ENCODE measurements at places on chromosomes 7 and 10.

GRCh38 chr10:80501381-80501912, 36.3 kb upstream of the SH2D4B start:
- no peak for DNase-seq

- DNase-seq, result no peak
Measured at GRCh38 chr7:127678337-127678736, 26.3 kb downstream of the SND1 start.

- no peak for DNase-seq
Measured at GRCh38 chr10:76885816-76886215, 751.8 kb downstream of the KCNMA1 start.

DNA sequence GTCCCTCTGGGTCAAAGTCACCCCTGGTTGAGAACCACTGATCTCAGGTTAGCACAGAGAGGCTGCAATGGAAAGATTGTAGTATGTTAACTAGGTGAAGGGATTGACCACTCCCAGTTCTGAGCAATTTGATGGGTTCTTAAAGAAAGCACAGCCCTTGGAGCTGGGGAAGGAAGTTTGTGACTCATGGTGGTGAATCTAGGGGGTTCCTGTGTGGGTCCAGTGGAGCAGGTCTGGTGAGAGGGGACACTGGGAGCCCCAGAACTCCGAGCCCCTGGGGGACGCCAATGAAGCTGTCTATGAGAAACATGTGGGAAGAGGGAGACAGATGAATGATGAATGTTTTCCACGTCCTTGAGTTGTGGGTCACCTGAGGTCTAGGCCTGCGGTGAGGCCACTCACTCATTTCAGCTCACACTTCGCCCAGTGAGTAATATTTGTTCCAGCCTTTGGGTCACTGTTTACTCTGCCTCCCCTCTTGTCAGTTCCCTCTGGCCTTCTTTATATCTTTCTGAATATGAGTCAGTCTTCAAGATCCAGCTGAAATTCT, 341.9 kb downstream of the LRMDA start:
- DNase-seq, result no peak

DNA sequence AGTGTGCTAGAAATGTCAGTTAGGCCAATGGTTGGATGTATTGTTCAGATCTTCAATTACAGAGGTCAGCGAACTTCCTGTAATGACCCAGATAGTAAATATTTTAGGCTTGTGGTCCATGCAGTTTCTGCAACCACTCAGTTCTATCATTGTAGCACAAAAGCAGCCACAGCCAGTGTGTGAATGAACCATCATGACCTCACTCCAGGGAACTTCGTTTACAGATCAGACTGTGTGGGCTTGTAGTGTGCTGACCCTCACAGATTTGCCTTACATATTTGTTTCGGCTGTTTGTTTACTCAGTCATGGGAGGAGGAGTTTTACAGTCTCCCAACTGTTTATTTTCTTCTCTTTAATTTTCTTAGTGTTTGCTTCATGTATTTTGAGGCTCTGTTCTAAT, 55.4 kb downstream of the LANCL2 start:
- DNase-seq, result no peak

DNA sequence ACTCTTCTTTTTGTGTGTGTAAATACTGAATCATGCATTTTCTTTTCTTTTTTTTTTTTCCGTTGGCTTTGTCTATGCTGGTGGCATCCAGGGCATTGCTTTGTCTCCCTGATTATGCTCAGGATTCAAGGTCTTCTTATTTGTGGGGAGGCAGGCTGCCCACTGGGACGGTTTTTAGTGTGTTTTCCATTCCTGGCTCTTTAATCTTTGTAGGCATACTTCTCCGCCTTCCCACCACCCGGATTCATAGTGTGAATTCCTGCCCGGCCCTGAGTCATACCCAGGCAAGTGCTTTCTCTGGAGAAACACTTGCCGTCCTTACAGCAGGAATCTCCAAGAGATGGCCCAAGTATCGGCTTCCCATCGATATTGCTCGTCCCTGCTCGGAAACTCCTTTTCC, 5.2 kb downstream of the ZNF655 start:
- DNase-seq, result no peak

- no peak for DNase-seq
Measured at GRCh38 chr7:91910171-91910570, 29.7 kb upstream of the MTERF1 start.

DNA sequence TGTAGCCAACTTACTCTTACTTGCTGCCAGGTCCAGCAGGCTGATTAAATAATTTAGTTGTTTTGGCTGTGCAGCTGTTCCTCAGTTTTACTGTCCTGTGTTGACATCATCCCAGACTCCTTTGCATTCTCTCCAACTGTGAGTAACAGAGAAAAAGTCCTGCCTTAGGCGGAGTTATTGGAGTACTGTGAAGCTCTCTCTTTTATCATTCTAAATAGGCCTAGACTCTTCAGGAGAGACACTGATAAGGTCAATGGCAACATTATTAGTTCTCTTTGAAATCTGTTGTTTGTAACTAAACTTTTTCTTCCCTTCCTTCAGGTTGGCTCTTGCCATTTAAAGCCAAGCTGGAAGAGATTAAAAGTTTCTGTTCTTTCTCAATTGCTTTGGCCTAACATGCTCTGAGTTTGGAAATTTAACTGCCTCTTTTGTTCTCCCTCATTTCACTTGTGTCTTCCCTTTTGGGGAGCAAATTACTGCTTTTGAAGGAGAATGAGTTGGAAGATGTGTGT, 215.7 kb upstream of the CSTF2T start:
- no peak for DNase-seq

DNA sequence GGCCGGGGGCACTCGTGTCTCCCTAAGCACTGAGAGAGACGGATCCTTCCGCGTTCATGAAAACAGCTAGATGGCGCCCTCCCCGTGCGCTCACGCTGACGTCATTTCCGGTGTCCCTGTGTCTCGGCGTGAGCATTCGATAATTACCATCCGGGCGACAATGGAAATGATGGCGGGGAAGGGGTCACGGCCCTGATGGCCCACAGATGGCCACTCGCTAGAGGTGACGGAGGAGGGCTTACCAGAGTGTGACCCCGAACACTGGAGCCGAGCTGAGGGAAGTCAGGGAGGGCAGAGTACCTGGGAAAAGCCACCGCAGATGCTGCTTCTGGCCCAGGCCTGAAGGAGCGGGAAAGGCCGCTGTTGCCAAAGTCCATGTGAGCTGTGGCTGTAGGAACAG, 222.9 kb downstream of the TCERG1L start:
- no peak for DNase-seq

Data from stimulated activated CD8-positive, alpha-beta memory T cell treated with anti-CD3 and anti-CD28 coated beads, Interleukin-7, amount 100 ng/mL, for 4 hours (primary cell).